Activated CD4-positive, alpha-beta T cell treated with anti-CD3 and anti-CD28 coated beads for 24 hours (primary cell): ENCODE measurements at places on chromosomes 7 and 10.
A peak's percentile ranks its signal among the peaks of the same experiment; 100 is the strongest.

DNA sequence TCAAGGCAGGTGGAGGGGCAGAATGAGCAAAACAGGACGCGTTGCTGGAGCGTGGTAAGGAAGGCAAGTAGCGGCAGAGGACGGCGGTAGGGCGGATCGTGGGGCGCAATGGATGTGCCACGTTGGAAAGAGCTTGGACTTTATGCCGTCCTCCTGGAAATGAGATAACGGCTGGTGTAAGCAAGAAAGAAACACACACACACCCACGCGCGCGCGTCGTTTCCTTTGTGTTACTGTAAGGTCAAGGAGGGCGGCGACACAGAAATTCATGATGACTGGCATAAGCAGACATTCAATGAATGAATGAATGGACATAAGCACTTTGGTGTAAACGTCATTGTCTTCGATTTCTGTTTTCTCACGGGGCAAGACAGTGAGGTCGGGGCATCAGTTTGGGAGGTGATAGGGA lies 683 bp upstream of the ENTPD7 start:
- DNase-seq: peak; percentile 21

DNA sequence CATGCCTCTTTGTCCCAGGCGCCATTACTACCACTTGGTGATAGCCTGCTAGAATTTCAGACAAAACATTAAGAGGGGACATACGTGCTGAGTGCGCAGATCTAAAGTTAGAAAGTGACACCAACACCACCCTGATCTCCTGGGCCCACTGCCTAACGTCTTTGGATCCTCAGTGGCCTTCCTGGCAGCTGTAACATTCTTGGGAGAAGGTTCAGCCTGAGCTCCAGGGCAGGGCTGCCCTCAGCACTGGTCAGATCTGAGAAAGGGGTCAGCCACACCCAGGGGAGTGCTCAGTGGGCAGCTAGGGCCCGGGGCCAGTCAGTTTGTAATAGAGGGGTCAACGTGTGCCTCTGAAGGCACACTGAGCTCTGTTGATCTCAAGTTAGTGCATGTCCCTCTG lies 48.4 kb downstream of the ZCCHC24 start:
- DNase-seq: no peak

DNA sequence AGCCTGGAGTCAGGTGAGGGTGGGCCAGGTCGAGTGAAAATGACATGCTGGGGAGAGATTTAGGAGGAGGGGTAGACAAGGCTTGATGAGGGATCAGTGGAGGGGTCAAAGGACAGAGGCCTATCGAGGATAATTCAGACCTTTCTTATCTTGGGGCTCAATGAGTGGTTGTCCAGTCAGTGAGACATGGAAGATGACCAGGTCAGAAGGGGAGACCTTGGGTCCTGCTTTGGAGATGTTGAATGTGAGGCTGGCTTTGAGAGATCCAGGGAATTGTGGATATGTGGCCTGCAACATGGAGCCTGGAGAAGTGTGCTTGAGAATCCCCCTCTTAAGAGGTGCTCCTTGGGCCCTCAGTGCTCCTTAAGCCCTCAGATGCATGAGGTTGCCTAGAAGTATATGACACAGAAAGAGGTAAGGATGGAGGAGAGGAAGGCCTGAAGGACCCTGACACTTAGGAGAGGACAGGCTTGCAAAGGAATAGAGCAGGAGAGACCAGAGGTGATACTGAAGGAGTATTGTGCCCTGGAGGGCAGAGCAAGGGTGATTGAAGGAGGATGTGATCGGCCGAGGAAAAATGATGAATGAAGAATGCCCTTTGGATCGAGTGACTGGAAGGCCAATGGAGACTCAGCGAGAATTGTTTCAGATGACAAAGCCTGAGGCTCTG lies 129.8 kb upstream of the GPR26 start:
- DNase-seq: no peak

DNA sequence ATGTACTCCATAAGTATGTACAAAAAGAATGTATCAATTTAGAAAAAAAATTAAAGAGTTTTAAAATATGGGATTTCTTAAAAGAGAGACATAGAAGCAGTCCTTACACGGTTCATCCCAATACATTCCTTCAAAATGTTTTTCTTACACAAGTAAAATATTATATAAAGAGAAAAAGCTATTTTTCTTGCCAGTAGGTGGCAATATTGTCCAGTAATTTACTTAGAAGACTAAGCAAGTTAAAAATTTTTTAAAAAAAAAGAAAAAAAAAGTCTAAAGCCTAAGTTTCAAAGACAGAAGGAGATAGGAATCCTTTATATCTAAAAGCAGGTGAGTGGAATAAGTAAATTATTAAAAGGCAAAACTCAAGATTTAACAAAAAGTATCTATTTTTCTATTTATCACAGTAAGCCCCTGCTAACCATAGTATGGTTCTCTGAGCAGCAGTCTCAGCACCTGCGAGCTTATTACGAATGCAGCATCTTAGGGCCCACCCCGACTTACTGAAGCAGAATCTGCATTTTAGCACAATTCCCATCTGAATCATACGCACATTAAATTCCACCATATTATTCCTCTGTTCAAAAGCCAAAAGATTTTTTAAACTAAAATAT lies 240.6 kb downstream of the DGKI start:
- no peak for DNase-seq

DNA sequence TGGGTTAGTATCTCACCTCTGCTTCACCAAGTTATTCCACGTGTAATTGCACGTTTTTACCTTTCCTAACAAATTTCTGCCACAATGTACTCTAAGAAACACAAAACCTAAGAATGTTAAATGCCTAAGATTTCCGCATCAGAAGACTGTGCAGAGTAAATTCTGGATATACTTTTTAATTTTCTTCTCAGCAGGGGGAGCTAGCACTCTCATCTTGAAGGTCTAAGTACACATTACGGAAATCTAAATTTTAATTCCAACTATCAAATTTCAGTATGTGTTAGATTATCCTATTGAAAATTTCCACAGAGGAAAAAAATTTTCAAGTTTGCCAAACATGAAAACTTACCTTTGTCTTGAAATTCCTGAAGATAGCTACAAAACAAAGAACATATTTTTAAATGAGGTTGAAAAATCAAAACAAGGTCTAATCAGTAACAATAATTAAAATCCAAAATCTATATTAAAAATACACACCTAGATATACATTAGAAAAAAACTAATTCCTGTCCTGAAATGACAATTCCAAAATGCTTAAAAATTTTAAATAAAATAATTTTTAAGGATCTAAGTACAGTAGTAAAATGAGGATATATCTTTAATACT lies 10.5 kb downstream of the SKAP2 start:
- no peak for DNase-seq

- no peak for DNase-seq
These were observed 244.3 kb downstream of the MTERF1 start for GRCh38 chr7:91636129-91636724.

DNA sequence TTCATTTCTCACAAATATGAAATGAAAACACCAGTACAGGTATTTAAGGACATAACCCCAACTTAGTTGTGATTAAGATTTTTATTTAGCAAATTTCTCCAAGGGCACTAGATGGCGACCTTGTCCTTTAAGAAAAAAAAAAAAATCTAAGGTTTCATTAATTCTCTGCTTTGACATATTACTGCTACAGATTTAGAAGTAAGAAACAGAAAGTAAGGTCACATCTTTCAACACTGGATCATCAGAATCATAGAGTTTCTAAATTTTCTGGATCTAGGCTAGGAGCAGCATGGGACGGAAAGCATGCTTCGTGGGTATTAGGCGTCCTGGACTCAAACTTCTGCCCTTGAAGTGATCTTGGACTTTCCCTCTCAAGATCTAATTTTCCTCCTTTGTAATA lies 85.5 kb upstream of the PRKG1 start:
- no peak for DNase-seq

GRCh38 chr7:156659961-156660360 lies 19.4 kb downstream of the RNF32 start:
- DNase-seq: no peak

DNA sequence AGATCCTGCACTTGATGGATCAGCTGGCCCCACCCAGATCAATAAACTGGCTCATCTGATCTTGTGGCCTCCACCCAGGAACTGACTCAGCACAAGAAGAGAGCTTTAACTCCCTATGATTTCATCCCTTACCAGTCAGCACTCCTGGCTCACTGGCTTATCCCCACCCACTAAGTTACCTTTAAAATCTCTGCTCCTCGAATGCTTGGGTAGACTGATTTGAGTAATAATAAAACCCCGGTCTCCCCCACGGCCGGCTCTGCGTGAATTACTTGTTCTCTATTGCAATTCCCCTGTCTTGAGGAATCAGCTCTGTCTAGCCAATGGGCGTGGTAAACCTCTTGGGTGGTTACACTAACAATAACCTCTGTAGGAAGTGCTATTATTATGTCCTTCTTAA lies 83.7 kb downstream of the MBL2 start:
- no peak for DNase-seq

- DNase-seq: no peak
These were observed 1.6 kb upstream of the TASOR2 start for GRCh38 chr10:5683065-5683464.

- no peak for DNase-seq
These were observed 107.1 kb downstream of the ABLIM1 start for GRCh38 chr10:114550756-114551635.

DNA sequence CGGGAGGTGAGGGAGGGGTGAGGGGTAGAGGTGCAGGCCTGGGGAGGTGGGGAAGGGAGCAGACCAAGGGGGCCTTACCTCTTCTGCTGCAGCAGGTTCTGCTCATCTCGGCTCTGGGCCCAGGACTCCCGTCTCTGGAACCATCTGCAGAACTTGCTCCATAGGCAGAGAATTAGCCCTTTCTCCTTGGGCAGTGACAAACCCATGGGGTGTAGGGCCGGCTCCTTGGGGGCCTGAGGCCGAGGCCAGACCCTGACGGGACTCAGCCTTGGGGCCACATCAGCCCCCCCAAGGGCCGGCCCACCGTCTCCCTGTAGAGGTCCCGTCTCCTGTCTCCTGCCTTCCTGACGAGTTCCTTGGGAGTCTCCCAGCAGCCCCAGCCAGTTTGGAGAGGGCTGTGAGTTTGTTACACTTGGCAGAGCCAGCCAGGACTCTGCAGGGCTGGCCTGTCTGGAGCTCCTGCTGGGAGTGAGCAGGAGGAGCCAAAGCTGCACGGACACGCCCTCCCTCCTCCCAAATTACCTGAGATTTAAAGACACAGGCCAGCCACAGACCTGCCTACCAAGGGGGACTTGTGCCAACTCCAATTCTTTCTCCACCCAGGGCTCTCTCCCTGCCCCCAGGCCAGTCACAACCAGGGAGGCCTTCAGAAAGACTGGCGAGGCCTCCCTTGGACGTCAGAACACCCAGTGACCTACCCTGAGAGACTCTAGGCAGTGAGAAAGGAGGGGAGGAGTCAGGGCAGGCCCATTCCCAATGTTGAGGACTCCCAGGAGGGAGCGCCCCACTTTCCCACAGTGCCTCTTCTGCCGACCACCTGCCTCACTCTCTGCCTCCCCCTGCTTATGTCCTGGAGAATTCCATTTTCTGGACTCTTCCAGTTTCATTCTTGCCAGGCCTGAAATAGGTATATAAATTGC lies at the start of gene TRPV6:
TSS of gene TRPV6 (minus strand) at position 435 of the 920 bp plus-strand sequence.
- no peak for DNase-seq

- no peak for DNase-seq
These were observed 49.2 kb upstream of the CPN1 start for GRCh38 chr10:100130831-100131230.

- DNase-seq: no peak
These were observed 1.9 kb upstream of the SNX13 start for GRCh38 chr7:17942231-17942630.

DNA sequence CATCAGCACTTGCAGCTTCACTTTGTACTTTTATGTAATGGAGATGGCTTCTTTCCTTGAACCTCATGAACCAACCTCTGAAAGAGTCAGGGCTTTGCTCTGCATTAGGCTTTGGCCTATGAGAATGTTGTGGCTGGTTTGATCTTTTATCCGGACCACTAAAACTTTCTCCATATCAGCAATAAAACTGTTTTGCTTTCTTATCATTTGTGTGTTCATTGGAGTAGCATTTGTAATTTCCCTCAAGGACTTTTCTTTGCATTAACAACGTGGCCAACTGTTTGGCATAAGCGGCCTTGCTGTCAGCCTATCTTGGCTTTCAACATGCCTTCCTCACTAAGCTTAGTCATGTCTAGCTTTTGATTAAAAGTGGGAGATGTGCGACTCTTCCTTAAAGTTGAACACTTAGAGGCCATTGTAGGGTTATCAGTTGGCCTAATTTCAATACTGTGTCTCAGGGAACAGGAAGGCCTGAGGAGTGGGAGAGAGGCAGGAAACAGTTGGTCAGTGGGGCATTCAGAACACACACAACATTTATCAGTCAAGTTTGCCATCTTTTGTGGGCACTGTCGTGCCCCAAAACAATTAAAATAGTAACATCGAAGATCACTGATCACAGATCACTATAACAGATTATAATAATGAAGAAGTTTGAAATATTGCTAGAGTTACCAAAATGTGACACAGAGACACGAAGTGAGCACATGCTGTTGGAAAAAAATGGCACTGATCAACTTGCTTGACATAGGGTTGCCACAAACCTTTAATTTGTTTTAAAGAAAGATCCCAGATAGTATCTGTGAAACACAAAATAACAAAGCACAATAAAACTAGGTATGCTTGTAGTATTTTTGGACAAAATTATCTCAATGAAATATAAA lies 64.7 kb downstream of the NRF1 start:
- no peak for DNase-seq

DNA sequence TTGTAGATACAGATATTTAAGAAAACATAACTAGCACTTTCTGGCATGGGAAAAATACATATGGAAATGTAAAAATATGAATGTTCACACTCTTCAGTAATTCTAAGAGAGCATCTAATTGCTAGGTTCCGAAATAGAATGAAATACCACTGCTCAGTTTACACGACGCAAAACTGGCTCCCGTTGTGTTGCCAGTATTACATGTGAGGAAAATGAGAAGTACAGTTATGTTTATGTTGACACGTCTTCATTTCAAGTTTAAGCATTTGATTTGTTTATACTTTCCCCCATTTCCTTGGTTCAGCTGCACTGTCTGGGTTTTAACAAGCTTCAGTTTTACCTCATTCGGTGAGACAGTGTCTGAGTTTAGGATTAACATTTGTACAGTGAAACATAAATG lies 275.8 kb upstream of the SEMA3D start:
- no peak for DNase-seq

DNA sequence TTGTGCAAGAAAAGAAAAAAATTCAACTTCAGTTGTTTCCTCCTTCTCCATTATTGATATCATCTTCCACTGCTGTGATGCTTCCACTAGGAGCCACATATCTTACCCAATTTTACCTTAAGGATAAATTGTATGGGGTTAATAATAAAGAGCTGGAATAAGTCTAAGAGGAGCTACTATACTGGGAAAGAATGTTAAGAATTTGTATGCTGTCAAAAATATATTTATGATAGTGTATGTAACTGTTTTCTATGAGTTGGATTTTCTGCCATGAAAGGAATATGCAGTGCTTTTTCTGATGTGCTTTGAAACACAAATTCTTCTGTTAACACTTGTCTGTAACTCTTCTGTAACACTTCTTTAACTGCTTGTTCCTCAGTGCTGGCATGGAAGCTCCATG lies 219.1 kb downstream of the VTI1A start:
- no peak for DNase-seq
